ENCODE measurements at places on chromosomes 2 and 18.

DNA sequence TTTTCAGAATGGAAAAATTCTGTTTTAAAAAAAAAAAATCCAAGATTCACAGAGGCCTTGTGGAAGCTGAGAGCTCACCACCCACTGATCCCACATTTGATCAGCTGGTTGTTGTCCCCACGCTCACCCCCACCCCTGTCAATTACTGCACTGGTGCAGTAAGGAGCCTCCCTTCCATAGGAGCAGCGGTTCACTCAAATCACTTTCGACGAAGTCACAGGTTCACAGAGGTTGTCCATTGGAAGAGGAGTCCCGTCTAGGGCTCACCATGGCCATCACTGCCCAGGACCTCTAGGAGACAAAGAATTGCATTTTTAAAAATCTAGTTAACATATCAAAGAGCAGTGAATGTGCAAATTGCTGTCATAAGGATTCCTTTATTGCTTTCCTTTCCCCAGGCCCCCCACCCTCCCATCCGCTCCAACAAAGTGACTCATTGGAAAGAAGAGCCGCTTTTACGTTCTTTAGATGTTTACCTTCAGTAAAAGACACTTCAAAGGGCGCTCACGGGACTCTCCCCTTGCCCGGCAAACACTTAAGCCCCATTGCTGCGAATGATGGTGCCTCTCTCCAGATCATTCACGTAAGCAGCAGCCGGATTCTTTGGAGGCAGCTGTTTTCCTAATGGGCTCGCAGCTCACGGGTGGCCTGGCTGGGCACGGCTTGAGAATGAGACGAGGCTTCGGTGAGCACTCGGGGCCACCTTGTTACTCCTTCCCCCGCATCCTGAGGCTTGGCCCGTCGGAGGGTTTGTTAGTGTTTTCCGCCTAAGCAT lies 165.5 kb upstream of the SALL3 start:
- DNase-seq, result no peak

DNA sequence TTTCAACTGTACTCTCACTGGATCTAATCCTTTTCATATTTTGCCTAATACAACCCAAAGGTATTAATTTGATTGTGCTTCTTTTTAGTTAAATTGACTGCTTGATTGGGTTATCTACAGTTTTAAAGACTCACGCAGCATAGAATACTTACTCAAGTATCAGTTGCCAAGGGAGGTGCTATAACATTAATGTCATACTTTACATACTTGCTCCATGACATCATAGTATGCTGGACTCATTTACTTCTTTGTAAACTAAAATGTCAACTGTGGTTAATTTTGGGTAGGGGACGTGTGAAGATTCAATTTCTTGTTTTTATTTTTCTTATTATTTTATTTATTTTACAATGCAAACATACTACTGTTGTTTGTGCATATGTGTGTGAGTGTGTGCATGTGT lies 716.2 kb upstream of the VRK2 start:
- DNase-seq, result no peak

DNA sequence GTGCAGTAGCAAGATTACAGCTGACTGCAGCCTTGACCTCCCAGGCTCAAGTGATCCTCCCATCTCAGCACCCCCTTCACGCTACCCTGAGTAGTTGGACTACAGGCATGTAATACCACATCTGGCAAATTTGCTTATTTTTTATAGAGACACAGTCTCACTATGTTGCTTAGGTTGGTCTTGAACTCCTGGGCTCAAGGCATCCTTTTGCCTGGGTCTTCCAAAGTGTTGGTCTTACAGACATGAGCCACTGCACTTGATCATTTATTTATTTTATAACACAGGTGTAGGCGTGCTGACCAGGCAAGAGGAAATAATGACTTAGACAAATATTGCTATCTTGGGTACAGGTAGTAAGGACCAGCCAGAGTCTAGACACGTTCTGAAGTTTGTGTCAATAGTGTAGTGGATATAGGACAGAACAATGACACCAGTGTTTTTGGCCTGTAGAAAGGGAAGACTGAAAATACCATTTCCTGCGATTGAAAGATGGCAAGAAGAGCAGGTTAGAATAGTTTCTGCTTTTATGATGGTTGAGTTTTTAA lies 71.0 kb upstream of the THUMPD2 start:
- DNase-seq, result no peak

DNA sequence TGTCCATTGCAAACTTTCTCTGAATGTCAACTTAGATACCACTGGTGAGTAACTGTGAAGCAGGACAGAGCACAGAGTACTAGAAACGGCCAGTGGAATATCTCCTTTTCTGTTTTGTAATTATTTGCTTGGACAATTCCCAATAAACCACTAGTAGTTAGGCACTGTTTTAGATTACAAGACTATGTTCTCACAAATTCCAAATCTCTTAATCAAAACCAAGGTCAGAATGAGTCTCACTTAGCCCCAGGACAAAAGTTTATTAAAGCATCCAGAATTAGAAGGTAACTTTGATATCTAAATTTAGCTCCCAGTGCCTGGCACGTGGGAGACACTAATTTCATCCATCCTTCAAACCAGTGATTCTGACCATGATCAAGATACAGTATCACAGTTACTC lies 89.0 kb downstream of the ZNF521 start:
- DNase-seq, result no peak

DNA sequence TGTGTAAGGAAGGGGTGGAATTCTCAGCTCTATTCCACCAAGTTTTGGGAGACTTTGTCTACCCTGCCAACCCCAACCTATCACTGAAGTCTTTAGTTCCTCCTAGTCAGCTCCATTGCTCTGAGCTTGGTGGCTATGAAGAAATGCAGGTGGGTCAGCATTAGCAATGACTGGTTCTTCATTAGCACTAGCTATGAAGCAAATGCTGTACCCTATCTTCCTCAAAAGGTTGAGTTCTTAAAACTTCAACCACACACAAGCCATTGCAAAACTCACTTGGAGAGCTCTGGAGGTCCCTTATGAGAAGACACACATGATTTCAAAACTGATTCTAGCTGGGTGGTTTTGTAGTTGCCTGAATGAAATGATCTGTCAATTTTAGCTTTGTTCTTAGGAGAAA lies 193.8 kb downstream of the IKZF2 start:
- no peak for DNase-seq
